Retinal pigment epithelial cell (primary cell): ENCODE measurements at places on chromosomes 16 and 17.

DNA sequence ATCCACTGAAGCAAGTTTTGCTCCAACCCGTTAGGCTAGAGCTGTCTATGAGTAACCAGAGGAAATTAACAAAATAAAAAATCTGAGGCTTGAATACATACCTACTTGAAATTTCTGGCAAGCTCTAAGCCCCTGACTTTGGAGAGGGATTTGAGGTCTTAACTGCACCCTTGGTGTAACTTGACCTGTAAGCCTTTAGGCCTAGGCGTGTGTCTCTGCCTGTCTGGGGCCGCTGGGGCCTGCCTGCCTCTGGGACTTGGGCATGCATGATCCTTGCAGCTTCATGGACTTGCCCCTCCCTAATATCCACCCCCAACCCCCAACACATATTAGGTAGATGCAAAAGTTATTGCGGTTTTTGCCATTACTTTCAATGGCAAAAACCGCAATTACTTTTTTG lies 3.7 kb upstream of the CDC42EP4 start:
- DNase-seq, result no peak

- DNase-seq, result no peak
Measured at GRCh38 chr17:30161601-30162000, 45.0 kb downstream of the NSRP1 start.

- DNase-seq, result no peak
Measured at GRCh38 chr16:67451061-67451703, 20.3 kb downstream of the HSD11B2 start.

GRCh38 chr16:9929836-9930235 lies 252.4 kb downstream of the GRIN2A start:
- no peak for DNase-seq

GRCh38 chr17:10126276-10126615 lies 72.2 kb downstream of the GAS7 start:
- no peak for DNase-seq

DNA sequence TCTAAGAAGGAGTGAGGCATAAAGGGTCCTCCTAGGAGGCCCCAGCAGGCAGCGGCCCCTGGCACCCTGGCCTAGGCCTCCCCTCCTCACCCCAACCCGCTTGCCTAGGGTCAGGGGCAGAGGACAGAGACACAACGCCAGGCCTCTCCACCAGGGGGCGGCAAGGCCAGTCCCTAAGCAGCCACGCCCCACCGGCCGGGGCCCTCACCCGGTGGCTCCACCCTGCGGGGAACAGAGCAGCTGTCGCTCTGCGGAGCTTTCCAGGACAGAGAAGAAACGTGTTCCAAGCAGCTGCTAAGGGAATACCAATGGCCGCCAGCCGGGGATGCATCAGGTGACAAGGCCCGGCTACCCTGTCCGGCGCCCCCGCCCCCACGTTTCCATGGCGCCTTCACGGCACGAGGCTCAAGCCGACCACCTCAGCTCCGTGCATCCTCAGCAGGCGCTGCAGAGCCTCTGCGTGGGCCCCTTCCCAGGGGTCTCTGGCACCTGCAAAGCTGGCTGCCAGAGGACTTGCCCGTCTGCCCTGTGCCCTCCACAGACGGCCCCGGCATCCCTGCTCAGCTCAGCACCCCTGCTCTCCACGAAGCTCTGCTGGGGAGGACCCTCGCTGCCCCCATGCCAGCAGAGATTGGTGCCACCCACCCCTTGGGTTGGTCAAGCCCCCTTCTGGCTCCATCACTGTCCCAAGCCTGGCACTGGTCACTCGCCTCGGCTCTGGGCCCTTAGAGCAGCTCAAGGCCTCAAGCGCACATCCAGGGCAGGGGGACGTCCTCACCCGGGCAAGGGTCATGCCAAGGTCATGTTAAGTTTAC lies 5.6 kb downstream of the ZNF598 start:
- DNase-seq, result peak; percentile 63

DNA sequence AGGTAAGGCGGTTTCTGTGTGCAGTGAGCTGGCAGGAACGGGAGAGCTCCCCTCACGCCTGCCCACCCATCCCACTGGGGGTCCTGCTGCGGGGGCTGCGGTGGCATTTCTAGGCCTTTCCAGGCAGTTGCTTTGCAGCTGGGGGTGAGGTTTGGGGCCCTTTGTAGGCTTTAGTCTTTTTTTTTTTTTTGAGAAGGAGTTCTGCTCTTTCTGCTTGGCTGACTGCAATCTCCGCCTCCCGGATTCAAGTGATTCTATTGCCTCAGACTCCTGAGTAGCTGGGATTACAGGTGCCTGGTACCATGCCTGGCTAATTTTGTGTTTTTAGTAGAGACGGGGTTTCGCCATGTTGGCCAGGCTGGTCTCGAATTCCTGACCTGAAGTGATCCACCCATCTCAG lies 11.1 kb downstream of the TSC2 start:
- peak; percentile 59 for DNase-seq

DNA sequence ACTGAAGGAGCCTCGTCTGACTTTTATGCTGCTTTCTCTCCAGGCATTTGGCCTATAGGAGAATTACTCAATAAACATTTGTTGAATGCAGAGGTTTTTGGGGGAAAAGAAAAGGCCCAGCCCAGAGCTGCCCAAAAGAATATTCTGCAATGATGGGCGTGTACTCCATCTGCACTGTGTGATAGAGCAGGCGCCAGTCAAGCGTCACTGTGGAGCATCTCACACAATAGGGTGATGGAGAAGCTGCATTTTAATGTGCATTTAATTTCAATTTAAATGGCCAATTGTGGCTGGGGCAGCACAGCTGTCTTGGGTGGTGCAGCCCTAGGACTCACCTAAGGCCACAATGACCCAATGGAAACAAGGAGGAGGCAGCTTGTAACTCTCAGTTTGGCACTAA lies 20.6 kb downstream of the GLYR1 start:
- no peak for DNase-seq

GRCh38 chr17:17413215-17413792 lies 63.5 kb upstream of the MED9 start:
- no peak for DNase-seq

DNA sequence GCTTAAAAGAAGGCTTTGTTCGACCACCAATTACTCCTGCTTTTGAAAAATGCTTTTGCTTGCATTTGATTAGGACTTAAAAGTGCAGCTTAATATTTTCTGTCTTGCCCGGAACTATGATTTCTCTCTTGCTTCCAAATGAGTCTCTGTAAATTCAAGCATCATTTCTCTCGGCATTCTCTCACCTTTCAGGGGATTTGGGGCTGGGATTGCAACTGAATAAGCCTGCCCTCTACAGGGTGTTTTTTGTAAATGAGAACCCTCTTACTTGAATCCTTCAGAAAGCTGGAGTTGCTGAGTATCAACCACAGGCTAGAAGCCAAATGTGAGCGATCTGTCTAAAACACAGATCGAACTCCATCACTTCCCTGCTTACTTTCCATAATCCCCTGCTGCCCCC lies 234.6 kb downstream of the TMEM114 start:
- no peak for DNase-seq

GRCh38 chr17:20908313-20909267 lies 134.2 kb downstream of the USP22 start:
- DNase-seq, result no peak

DNA sequence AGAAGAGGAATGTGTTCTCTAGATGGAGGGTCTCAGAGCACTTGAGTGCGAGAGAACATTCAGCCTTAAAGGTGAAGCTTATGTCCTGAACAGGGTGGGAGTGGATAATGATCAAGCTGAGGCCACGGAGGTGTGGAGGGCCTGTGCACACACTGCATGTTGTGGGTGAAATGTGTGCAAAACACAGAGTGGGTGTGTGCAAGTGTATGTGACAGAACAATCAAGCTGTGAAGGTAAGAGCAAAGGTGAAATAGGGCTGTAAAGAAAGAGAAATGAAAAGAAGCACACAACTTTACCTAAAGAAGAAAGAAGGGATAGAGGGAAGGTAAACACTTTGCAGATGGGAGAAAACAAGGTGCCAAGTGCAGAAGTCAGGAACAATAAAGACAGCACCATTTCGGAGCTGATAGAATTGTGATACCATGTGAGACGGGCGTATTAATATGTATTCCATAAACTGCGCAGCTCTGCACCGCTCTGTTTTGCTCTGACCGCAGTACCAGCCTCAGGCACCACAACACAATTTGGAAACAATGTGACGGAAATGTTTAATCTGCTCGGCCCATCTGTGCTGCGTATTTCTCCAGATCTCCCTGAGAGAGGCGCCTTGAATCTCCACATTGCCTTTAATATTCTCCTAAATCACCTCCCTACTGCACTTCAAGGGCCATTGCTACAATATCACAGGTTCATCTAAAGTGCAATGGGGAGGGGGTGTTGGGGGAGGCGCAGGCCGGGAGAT lies 40.6 kb downstream of the SNX11 start:
- no peak for DNase-seq

DNA sequence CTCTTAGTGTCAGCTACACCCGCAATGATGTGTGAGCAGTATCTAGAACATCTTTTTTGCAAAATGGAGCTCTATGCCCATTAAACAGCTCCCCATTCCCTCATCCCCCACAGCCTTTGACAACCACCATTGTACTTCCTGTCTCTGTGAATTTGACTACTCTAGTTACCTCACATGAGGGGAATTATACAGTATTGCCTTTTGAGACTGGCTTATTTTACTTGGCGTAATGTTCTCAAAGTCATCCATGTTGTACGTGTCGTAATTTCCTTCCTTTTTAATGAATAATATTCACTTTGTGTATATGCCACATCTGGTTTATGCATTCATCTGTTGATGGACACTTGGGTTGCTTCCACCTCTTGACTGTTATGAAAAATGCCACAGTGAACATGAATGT lies 23.2 kb upstream of the CCL22 start:
- no peak for DNase-seq

DNA sequence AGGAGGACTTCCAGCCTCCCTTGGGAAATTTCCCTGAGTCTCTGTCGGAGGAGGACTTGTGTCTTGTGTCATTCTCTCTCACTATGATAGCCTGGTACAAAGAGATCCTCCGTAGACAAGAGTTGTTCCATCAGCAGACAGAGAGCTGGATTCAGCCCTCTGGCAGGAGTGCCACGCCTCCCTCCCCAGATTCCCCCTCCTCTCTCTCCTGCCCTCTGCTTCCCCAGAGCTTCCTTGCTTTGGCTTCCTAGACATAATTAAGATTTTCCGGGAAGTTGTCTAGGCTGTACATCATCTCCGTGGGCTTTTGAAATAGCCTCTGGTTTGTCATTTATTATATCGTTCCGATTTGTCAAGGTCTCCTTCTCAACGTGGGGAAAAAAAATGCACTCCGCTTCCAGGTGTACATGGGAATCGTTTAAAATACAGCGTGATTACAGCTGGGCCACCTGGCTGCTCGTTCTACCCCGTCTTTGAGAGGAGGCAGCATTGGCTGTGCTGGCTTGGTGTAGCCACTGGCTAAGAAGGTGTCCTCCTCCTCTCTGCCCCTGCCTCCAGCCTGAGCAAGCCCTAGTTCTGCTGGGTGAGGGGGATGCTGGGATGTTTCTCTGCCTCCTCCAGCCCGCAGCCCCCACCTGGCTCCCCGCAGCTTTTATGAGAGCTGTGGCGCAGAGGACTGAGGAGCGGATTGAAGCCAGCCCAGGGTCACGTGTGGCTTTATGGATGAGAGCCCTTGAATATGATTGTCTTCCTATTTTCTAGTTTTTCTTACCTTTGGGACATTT lies 282.5 kb downstream of the SNX29 start:
- DNase-seq, result no peak

GRCh38 chr17:51805765-51806164 lies 352.7 kb downstream of the CA10 start:
- no peak for DNase-seq

DNA sequence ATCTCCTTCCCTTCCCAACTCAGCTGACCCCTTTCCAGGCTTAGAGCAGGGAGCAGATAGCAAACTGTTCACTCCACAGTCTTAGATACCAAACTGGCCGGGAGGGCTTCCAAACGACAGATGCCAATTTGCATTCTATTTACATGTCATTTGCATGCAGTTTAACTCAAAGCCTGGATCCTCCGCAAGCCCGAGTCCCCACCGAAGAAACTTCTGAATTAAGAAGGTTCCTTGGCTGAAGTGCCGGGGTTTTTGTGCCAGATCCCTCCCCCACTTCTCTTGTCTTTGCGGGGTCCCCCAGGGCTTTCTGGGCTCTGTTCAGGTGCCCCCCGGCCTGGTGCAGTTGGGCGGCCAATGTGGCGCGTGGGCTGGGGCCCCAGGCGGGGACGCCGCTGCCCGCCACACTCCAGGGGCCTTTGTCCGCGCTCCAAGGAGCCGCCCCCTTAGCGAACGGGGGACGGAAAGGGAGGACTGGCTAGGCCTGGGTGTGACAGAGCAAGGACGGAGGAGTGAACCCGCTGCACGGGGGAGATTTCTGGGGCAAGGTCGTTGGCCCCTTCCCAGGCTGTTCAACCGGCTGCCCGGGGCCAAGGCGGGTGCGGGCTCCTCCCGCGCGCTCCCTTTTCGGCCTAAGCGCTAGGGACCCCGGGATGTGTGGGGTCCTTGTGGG lies 1.2 kb downstream of the GPRC5B start:
- no peak for DNase-seq

GRCh38 chr17:75808905-75809621 lies 24.5 kb downstream of the UNK start:
- DNase-seq, result peak; percentile 96

DNA sequence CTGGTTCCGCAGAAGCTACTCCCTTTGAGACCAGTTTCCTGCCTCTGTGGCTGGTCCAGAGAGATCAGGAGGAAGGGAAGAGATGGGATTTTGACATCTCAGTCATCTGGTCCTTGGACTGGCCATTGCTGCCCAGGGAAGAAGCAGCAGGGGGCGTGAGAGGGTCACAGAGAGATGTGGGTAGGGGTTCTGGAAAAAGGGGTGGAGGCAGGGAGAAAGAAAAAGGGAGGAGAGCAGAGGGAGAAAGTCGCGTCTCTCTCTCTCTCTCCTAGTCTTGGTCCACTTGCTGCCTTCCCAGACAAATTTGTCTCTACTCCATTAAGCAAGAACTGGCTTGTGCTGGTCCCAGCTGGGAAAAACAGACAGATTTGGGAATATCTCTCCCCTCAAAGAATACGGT lies 4.4 kb downstream of the SHBG start:
- DNase-seq, result no peak

GRCh38 chr17:8720596-8720995 lies 24.0 kb downstream of the CCDC42 start:
- no peak for DNase-seq

- DNase-seq, result no peak
Measured at GRCh38 chr17:70172449-70172848, 3.1 kb downstream of the KCNJ2 start.

GRCh38 chr17:73290399-73291259 lies 21.2 kb downstream of the CDC42EP4 start:
- DNase-seq, result no peak
